CD8-positive, alpha-beta memory T cell (primary cell): ENCODE measurements at places on chromosomes 2 and 18. TPM values are rescaled to one million over a fixed set of nuclear protein-coding genes. Genes with fewer than 3 reads are reported as not detected.

DNA sequence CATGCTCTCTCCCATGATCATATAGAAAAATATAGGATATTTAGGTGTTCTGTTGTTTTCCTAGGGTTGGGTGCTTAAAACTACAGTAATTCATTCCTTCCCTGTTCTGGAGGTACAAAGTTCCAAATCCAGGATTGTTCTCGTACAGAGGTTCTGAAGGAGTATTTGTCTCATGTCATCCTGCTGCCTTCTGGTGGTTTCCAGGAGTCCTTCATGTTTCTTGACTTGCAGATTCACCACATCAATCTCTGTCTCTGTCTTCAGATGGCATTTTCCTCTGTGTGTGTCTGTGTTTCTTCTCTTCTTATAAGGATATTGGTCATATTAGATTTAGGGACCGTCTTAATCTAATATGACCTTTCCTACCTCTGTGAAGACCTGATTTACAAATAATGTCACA lies 397.9 kb downstream of the NYAP2 start:
- no peaks in the 10 kb centered on the region for H3K27me3 ChIP-seq
- H3K36me3 ChIP-seq: no peaks in the 10 kb centered on the region
- H3K27ac ChIP-seq: no peak overlapping the region
- DNase-seq: no peak

DNA sequence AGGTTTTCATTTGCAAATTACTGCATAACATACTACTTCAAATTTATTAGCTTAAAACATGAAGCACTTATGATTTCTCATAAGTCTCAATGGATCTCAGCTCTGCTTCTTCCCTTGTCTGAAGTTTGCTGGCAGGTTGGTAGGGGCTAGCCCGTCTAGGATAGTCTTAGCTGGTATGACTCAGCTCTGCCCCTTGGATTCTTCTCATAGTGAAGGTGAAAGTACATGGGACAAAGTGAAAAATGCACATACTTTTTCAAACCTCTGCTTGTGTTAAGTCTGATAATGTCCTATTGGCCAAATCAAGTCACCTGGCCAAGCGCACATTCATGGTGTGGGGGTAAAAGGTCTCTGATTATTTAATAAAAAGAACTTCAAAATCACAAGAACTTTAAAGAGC lies 184.8 kb upstream of the VWC2L start:
- DNase-seq: no peak
- H3K4me1 ChIP-seq: no peaks in the 10 kb centered on the region
- H3K36me3 ChIP-seq: no peaks in the 10 kb centered on the region
- no peak overlapping the region for H3K4me3 ChIP-seq
- H3K27me3 ChIP-seq: no peaks in the 10 kb centered on the region

SOX11 gene
- not detected for total RNA-seq

DNA sequence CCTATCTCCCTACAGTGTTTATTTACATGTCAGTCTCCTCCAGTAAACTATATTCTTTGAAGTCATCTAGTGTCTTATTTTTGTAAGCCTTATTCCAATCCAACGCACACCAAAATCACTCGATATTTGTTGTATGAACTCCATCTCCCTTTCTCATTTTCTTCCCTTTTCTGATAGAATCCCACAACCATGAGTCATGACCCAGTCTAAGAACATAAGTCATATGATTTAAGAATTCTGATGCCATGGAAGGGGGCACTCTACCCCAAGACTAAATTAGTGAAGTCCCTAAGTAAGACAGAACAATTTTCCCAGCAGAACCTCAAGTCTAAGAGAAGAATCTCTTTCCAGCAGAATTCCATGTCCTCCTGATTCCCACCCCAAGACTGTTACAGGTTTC lies 5.4 kb downstream of the CHMP3 start:
- no peaks in the 10 kb centered on the region for H3K36me3 ChIP-seq
- H3K27me3 ChIP-seq: no peaks in the 10 kb centered on the region
- H3K27ac ChIP-seq: no peak overlapping the region
- peaks cover 52% of the 10 kb centered on the region for H3K4me1 ChIP-seq
- DNase-seq: no peak

GCG gene
- total RNA-seq: not detected

DNA sequence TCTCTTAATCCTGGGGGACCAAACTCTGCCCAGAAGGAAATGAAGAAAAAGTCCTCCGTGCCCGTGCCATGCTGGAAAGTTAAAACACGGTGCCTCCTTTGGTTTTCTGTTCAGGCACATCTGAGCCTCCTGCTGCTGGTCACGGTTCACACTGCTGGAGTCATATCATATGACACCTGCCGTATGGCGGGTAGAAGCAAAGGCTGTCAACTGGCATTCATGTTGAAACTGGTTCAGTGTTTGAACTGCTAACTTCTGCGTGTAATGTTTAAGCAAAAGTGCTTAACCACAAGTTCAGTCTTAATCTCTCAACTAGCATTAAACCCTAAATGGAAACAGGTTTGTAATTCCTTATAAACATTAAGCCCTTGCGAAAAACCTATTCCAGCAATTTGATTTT lies 3.1 kb downstream of the STK39 start:
- no peaks in the 10 kb centered on the region for H3K27me3 ChIP-seq
- no peak overlapping the region for H3K27ac ChIP-seq
- peak; percentile 16 for DNase-seq
- H3K4me3 ChIP-seq: no peak overlapping the region
- H3K4me1 ChIP-seq: peaks cover 63% of the 10 kb centered on the region

- no peak for DNase-seq
- peak overlapping the region; percentile 83 for H3K4me3 ChIP-seq
- no peaks in the 10 kb centered on the region for H3K36me3 ChIP-seq
- no peaks in the 10 kb centered on the region for H3K27me3 ChIP-seq
Measured at GRCh38 chr2:197452754-197453122, 614 bp upstream of the COQ10B start.

DNA sequence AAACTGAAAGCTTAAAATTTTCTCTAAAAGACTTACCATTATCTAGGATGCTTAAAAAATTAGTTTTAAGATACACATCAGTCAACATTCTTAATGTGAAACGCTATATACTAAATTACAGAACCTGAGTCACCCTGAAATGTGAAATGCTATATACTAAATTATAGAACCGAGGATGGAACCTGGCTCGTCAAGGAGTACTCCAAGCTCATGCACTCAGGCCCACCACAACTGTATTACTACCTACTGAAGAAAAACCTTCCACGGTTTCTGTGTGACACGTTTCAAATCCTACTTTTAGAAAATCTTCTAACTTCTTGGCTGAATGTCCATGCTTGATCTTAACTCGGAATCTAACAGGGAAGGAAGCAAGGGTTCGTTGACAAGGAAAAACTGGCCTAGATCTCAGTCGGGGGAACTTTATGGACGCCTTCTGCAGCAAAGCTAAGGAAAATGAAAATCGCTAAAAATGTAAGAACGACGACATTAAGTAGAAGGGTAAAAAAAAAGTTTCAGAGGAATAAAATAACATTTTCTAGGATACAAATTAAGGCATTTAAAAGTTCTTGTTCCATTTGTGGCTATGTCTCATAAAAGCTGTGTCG lies 1.4 kb downstream of the PRKD3 start:
- H3K27me3 ChIP-seq: no peaks in the 10 kb centered on the region
- peak overlapping the region; percentile 66 for H3K27ac ChIP-seq
- peaks cover 19% of the 10 kb centered on the region for H3K4me1 ChIP-seq
- no peak for DNase-seq

GRCh38 chr18:22285361-22286140 lies 116.2 kb downstream of the GATA6 start:
- peaks cover 9% of the 10 kb centered on the region for H3K4me1 ChIP-seq
- no peaks in the 10 kb centered on the region for H3K27me3 ChIP-seq
- H3K4me3 ChIP-seq: no peak overlapping the region

CRYGD gene
- total RNA-seq: not detected

DNA sequence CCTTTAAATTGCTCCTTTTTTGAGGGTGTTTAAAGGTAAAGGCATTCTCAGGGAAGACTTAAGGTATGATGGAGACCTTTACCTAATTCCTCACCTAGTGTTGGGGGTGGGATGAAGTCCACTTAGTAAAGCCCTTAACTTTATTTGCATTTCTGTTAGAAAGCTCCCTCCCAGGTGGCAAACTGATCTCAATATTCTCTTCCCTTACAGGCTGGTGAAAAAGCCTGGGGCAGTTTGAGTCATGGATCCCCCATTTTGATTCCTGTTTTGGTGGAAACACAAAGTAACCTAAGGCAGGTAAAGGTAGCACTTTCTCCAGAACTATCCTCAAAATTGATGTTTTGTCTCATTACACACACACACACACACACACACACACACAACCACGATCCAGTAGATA lies 33.8 kb upstream of the HNRNPA3 start:
- no peak for DNase-seq
- no peaks in the 10 kb centered on the region for H3K27me3 ChIP-seq
- H3K4me3 ChIP-seq: no peak overlapping the region
- H3K27ac ChIP-seq: no peak overlapping the region
- H3K4me1 ChIP-seq: no peaks in the 10 kb centered on the region

DNA sequence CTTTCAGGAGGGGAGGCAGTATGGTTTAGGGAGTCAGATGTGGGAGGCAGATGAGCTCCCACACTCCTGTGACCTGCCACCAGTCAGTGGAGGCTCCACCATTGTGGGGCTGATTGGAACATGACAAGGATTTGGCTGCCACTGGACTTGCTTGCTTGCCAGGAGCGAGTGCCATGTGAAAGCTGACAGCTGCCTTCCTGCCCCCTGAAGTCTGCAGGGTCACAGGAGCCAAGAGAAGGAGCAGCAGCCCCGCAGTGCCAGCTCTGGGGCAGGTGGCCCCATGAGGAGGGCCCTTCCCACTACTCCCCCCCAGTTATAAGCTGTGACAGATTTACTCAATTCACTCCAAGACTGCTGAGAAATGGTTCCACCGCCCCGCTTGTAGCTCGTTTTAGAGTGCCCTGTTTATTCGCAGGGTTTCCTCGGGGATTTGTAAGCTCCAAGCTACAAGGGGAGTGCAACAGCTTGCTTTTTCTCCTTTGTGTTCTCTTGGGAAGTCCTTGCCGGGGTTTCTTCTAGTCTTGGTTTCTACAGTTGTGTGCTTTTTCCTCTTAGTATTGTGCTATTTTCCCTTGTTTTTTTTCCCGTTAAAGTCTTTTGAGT lies 414.3 kb downstream of the MEIS1 start:
- H3K4me1 ChIP-seq: no peaks in the 10 kb centered on the region
- H3K27me3 ChIP-seq: no peaks in the 10 kb centered on the region
- H3K36me3 ChIP-seq: no peaks in the 10 kb centered on the region
- DNase-seq: no peak
- no peak overlapping the region for H3K27ac ChIP-seq

- no peaks in the 10 kb centered on the region for H3K36me3 ChIP-seq
- H3K27me3 ChIP-seq: no peaks in the 10 kb centered on the region
- peak overlapping the region; percentile 73 for H3K4me3 ChIP-seq
Measured at GRCh38 chr2:69436596-69436937, 668 bp downstream of the NFU1 start.

DNA sequence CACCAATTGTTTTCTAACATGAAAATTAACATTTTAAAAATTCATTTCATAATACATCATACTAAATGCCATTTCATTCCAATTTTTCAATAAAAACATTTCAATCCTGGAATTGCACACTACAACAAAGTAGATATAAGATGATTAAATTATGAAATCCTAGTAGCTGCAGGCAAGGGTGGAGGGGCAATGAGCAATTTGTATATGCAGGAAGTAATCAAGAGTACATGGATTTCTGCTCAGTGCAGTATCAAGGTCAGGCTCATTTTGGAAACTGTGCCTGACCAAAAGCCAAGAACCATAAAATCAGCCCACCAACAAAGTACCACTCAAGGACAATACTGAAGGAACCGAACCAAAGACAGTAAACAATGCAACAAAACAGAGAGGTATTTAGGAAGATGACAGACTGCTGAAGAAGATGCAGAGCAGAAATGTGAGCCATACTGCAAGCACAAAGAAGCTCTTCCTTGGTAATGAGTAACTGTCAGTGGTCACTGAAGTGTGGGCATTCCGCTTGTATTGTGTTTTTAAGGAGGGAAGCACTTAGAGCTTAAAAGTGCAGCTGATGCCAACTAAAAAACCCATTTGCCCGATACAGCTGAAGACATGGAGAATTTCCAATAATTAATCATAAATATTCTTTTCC lies 34.5 kb upstream of the DSEL start:
- H3K4me3 ChIP-seq: no peak overlapping the region
- DNase-seq: no peak
- no peaks in the 10 kb centered on the region for H3K36me3 ChIP-seq
- no peaks in the 10 kb centered on the region for H3K27me3 ChIP-seq
- H3K4me1 ChIP-seq: no peaks in the 10 kb centered on the region

DNA sequence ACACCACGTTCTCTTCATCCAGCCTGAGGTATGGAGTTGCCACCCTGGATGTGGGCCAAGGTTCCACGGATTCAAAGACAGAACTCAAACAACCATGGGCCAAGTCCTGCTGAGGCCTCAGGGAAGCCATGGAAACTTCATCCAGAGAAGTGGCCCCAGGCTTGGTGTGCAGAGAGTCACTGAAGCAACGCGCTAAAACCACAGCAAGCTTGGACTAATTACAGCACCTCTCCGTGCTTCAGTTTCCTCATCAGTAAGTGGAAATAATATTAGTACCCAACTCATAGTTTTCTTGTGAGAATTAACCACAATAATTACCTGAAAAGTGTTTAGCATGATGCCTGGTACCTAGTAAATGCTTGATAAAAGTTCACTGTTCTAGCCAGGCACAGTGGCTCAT lies 19.2 kb upstream of the AP1S3 start:
- H3K27me3 ChIP-seq: no peaks in the 10 kb centered on the region
- no peaks in the 10 kb centered on the region for H3K36me3 ChIP-seq
- no peak overlapping the region for H3K4me3 ChIP-seq
- no peaks in the 10 kb centered on the region for H3K4me1 ChIP-seq
- no peak overlapping the region for H3K27ac ChIP-seq

DNA sequence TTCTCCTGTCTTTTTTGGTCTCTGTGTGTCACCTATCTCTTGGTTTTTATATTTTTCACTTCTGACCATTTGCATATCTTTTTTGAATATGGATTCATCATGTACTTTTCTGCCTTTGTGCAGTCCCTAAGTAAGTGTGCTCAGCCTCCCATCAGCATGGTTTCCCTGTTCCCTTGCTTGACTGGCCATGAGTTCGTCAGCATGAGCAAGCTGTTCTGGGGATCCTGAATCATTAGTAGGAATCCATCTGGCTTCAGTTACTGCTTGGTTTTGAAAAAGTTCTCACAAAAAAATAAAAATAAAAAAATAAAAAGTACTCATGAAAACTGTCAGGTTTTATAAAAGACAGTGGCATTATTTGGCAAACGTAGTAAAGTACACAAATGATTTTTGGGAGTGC lies 144.1 kb downstream of the NCOA1 start:
- no peak for DNase-seq
- H3K27ac ChIP-seq: no peak overlapping the region
- H3K36me3 ChIP-seq: no peaks in the 10 kb centered on the region
- no peaks in the 10 kb centered on the region for H3K4me1 ChIP-seq

DNA sequence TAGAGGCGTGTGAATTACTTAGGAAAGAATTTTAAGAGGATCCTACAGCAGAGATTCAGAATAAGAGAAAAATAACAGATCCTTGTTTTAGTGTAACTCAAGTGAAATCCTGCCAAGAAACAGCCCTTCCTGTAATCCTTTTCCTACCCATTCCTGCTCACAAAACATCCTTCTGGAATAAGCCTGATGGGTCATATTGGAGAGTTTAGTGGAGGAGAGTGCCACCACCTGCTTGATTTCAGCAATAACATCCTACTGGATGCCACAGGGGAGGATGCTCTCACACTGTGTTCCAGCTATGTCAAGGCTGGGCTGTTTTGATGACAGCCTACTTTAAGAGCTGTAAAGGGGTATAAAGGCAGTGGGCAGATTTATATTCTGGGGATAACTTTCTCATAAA lies 54.8 kb upstream of the CCDC178 start:
- DNase-seq: no peak
- H3K4me1 ChIP-seq: no peaks in the 10 kb centered on the region
- no peak overlapping the region for H3K4me3 ChIP-seq
- no peaks in the 10 kb centered on the region for H3K36me3 ChIP-seq
- H3K27me3 ChIP-seq: no peaks in the 10 kb centered on the region

RAPH1 gene
- total RNA-seq: 3.5 TPM

TMEM237 gene
- 18.5 TPM for total RNA-seq

ADAM23 gene
- total RNA-seq: 0.98 TPM

RTP5 gene
- 0.18 TPM for total RNA-seq

PLCD4 gene
- total RNA-seq: 0.16 TPM
